ENCODE measurements at places on chromosomes 11 and 22.

DNA sequence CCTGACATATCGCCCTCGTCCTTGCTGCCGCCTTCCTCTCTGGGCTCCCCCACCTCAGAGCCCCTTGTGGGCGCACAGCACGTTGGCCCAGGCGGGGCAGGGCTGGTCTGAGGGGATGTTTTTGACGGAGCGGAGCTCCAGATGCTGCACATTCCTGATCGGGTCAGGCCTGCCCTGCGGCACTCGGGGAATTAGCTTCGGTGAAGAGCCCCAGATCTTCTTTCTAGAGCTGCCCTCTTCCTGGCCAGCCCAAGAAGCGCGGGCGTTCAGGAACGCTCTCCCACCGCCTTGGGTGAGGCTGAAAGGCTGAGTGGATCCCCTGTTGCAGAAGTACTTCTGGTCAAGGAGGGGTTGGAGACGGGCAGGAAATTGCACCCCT, 12.1 kb downstream of the YPEL4 start:
- no peak overlapping the region for H3K27ac ChIP-seq
- H3K27me3 ChIP-seq = no peaks in the 10 kb centered on the region
- DNase-seq = no peak
- H3K36me3 ChIP-seq = no peaks in the 10 kb centered on the region
- H3K4me1 ChIP-seq = peaks cover 3% of the 10 kb centered on the region

DNA sequence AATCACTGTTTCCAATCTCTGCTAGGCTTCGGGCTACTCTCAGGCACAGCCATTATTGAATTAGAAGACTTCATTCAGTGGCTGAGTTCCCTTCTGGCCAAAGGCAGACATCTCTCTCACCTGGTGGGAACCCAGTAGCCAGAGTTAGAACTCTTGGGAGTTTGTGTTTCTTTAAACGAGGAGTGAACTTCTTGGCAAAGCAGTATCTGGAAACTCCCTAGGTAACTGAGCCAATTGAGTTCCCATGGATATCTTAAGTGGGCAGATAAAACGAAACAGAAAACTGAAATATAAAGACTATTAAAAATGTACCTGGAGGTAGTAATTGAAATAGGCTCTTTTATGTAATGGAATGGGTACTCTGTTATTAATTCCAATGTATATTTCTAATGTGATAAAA, 125.6 kb downstream of the NELL1 start:
- H3K36me3 ChIP-seq = no peaks in the 10 kb centered on the region
- no peaks in the 10 kb centered on the region for H3K27me3 ChIP-seq
- no peak for DNase-seq

DNA sequence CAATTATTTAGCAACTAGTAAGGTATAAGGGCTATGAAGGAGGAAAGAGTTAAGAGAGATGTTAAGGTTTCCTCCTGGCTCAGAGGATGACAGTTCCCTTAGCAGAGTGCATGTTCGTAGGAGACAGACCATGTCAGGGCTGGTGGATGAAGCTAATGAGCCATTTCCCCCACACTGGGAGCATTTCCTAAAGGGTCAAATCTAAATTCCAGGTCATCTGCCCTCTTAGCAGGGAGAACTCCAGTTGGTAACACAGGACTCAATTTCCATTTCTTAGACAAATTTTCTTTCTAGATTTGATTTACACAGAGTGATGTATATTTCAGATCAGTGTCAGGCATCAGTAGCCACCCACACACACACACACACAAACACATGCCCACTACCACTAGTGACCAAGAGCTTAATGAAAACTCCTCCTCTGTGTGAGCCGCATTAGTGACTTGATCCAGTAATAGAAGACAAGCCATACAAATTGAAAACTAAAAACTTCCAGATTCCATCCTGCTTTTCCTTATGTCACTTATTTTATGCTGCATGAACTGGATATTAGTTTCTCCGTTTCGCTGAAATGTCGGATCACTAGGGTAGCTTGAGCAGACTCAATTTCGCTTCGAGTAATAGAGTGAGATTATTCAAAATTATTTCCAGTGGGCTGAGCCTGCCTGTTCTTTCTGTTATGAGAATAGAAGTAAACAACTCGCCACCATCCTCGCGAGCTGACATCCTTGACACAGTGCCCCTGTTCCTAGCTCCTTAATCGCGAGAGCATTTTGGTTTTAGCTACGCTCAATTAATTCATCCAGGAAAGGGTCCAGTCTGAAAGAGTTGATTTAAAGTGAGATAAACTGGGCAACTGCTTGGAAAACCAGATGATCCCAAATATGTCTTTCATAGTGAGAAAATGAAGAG, 582.6 kb downstream of the SOX6 start:
- no peak overlapping the region for H3K4me3 ChIP-seq
- no peaks in the 10 kb centered on the region for H3K27me3 ChIP-seq
- no peaks in the 10 kb centered on the region for H3K36me3 ChIP-seq
- no peak for DNase-seq

- no peaks in the 10 kb centered on the region for H3K4me1 ChIP-seq
- no peak for DNase-seq
- H3K4me3 ChIP-seq = no peak overlapping the region
- no peaks in the 10 kb centered on the region for H3K27me3 ChIP-seq
Measured at GRCh38 chr11:32168924-32169323, 78.0 kb downstream of the RCN1 start.

DNA sequence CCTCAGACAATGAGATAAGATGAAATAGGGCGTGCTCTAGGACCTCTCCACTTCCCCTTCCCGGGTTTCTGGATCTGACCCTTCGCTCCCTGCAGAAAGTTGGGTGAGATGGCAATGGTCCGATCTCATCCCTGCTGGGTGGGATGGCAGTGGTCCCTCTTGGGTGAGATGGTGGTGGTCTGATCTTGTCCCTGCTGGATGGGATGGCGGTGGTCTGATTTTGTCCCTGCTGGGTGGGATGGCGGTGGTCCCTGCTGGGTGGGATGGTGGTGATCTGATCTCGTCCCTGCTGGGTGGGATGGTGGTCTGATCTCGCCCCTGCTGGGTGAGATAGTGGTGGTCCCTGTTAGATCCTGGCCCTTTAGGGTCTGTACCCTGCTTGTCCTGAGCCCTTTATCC, 21.3 kb downstream of the ST14 start:
- no peaks in the 10 kb centered on the region for H3K27me3 ChIP-seq
- peak overlapping the region; percentile 45 for H3K4me3 ChIP-seq
- peak overlapping the region; percentile 95 for H3K27ac ChIP-seq
- H3K36me3 ChIP-seq = no peaks in the 10 kb centered on the region
- DNase-seq = no peak

- H3K4me1 ChIP-seq = no peaks in the 10 kb centered on the region
- no peaks in the 10 kb centered on the region for H3K36me3 ChIP-seq
- H3K4me3 ChIP-seq = no peak overlapping the region
- H3K27ac ChIP-seq = no peak overlapping the region
- H3K27me3 ChIP-seq = no peaks in the 10 kb centered on the region
- no peak for DNase-seq
Measured at GRCh38 chr11:31325160-31325559, 44.4 kb downstream of the DCDC1 start.

- H3K4me3 ChIP-seq = no peak overlapping the region
- H3K27me3 ChIP-seq = no peaks in the 10 kb centered on the region
- H3K4me1 ChIP-seq = no peaks in the 10 kb centered on the region
Measured at GRCh38 chr22:39379756-39380730, 19.5 kb upstream of the TAB1 start.

DNA sequence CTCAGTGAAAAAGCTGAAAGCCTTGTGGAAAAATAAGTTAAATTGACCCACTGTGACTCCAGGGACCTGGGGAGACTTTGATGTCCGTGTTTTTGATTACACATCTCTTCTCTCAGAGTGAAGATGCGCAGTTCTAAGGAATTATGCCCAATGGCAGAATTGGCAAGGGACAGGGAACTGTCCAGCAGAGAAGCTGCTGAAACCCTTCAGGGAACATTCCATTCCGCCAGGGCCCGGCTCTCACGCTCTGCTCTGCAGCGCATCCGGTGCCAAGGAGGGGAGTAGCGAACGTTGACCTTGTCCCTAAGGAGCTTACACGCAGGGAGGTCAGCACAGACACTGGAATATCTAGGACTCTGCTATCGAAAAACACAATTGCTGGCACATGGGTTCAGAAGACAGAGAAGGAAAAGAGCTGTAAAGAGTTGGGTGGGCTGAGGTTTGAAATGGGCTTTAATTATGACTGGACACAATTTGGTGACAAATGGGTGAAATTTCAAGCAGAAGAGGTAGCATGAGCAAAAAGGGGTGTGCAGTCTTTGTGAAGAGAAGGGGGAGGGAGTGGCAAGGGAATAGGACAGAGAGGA, 64.5 kb upstream of the B3GAT1 start:
- no peak overlapping the region for H3K27ac ChIP-seq
- H3K36me3 ChIP-seq = no peaks in the 10 kb centered on the region
- H3K4me3 ChIP-seq = no peak overlapping the region
- H3K27me3 ChIP-seq = no peaks in the 10 kb centered on the region

DNA sequence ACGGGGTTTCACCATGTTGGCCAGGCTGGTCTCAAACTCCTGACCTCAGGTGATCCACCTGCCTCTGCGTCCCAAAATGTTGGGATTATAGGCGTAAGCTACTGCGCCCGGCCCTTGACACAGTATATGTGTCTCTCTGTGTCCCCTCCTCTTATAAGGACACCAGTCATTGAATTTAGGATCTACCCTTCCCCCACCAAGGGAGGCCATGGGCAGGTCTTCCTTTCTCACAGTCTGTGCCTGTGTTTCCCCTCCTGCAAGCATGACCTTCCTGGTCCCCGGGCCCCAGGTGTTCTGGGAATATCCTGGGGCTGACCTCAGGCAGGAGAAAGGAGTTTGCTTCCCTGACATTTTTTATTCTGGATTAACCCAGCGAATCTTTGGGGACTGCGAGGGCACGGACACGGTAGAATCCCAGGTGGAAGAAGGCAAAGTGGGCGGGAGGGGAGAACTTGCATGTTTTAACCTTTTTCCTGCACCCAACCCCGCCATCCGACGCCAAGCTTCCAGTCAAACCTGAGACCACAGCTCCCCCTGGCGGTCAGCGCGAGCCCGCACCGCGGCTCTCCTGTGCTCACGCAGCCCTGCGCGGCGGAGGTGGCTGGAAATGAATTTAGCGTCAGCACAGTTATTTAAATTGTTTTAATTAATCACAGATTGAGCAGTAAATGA, 42.1 kb upstream of the ISX start:
- DNase-seq = peak; percentile 65
- H3K27me3 ChIP-seq = no peaks in the 10 kb centered on the region
- no peak overlapping the region for H3K27ac ChIP-seq
- no peaks in the 10 kb centered on the region for H3K4me1 ChIP-seq
- H3K4me3 ChIP-seq = no peak overlapping the region
- H3K36me3 ChIP-seq = no peaks in the 10 kb centered on the region

GRCh38 chr22:19605508-19606331, 81.5 kb upstream of the CLDN5 start:
- no peak overlapping the region for H3K4me3 ChIP-seq
- H3K4me1 ChIP-seq = no peaks in the 10 kb centered on the region
- no peaks in the 10 kb centered on the region for H3K36me3 ChIP-seq
- no peak overlapping the region for H3K27ac ChIP-seq
- 0 out of 2 replicates have a peak, but pooled peaks cover 4% of the 10 kb centered on the region for H3K27me3 ChIP-seq
- DNase-seq = no peak

GRCh38 chr11:118010738-118011461, 24.7 kb downstream of the IL10RA start:
- peak overlapping the region; percentile 92 for H3K27ac ChIP-seq
- DNase-seq = peak; percentile 72
- H3K4me3 ChIP-seq = no peak overlapping the region
- H3K36me3 ChIP-seq = no peaks in the 10 kb centered on the region

GRCh38 chr11:120298461-120298860, 26.6 kb upstream of the TLCD5 start:
- no peaks in the 10 kb centered on the region for H3K27me3 ChIP-seq
- DNase-seq = no peak
- no peak overlapping the region for H3K4me3 ChIP-seq
- H3K36me3 ChIP-seq = no peaks in the 10 kb centered on the region
- H3K27ac ChIP-seq = no peak overlapping the region

GRCh38 chr11:102780491-102780918, at the start of gene MMP10:
TSS of gene MMP10 (minus strand) at chr11:102780628. CDS start at chr11:102780591, 37 bp downstream.
- no peaks in the 10 kb centered on the region for H3K4me1 ChIP-seq
- H3K36me3 ChIP-seq = no peaks in the 10 kb centered on the region
- no peak within 1 kb of the TSS for H3K27ac ChIP-seq
- H3K4me3 ChIP-seq = no peak within 1 kb of the TSS
- DNase-seq = no peak
- no peaks in the 10 kb centered on the region for H3K27me3 ChIP-seq

DNA sequence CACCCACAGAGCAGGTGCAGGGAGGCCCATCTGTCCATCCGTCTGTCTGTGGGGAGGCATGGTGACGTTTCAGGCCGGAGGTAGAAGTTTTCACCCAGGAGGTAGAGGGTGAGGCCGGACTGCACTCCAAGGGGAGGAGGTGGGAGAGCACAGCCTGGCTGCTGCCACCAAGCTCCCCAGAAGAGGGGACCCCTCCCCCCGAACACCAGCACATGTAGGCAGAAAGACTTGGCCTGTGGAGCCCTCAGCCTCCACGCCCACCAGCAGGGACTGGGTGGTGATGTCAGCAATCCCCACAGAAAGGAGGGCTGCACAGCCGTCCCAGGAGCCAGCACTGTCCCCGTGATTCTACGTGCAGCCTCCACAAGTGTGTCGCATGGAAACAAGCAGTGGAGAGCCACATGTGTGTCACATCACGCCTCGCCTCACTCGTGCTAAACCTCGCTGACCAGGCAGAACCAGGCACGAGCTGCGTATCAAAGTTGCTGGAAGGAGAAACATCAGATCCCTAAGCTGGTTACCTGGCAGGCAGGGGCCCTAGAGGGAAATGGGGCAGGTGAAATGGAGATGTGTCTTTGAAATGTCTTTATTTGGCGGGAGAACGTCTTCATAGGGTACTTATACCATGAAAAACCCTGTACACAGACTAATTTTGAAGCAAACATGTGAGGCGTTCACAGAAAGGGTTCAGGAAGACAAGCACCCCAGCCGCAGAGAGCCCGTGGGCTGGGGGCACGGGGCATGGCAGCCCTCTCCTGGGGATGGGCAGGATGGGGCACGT, 49.1 kb downstream of the CDKN1C start:
- H3K4me1 ChIP-seq = no peaks in the 10 kb centered on the region
- H3K4me3 ChIP-seq = no peak overlapping the region
- no peaks in the 10 kb centered on the region for H3K27me3 ChIP-seq

- peak within 1 kb of the TSS; percentile 20 for H3K27ac ChIP-seq
- H3K36me3 ChIP-seq = peaks cover 8% of the 10 kb centered on the region
- H3K4me1 ChIP-seq = peaks cover 16% of the 10 kb centered on the region
- no peaks in the 10 kb centered on the region for H3K27me3 ChIP-seq
- H3K4me3 ChIP-seq = peak within 1 kb of the TSS; percentile 92
- DNase-seq = peak; percentile 94
Measured at GRCh38 chr22:26512149-26512793, at the start of gene TFIP11. TSS of gene TFIP11 (minus strand) at chr22:26512473. CDS start at chr22:26510272, 2,201 bp downstream.

GRCh38 chr22:41478473-41478872, 9.6 kb downstream of the ACO2 start:
- H3K4me3 ChIP-seq = no peak overlapping the region
- DNase-seq = no peak
- no peaks in the 10 kb centered on the region for H3K36me3 ChIP-seq
- H3K27me3 ChIP-seq = no peaks in the 10 kb centered on the region

DNA sequence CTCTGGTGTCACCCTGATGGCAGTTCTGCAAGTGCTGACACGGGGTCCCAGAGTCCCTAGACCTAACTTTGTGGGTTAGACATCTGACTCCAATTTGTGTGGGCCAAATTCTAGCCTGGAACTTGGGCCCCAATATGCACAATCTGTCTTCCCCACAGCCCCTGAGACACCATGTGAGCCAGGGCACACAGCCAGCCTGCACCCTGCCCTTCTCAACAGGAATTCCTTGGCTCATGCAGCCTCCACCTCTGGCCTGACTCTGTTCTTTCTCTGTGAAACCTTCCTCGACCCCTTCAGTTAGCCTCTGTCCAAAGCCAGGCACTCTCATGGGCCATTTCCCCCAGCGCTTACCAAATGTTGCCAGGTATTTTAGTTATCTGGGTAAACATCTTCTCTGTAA, 59.1 kb upstream of the POU2AF1 start:
- H3K4me3 ChIP-seq = no peak overlapping the region
- H3K36me3 ChIP-seq = no peaks in the 10 kb centered on the region
- H3K27me3 ChIP-seq = no peaks in the 10 kb centered on the region

Data from MM.1S (cell line).